ENCODE measurements at places on chromosomes 5 and 9.

- DNase-seq, result no peak
Observed at GRCh38 chr5:116418774-116419173, 155.8 kb downstream of the SEMA6A start.

DNA sequence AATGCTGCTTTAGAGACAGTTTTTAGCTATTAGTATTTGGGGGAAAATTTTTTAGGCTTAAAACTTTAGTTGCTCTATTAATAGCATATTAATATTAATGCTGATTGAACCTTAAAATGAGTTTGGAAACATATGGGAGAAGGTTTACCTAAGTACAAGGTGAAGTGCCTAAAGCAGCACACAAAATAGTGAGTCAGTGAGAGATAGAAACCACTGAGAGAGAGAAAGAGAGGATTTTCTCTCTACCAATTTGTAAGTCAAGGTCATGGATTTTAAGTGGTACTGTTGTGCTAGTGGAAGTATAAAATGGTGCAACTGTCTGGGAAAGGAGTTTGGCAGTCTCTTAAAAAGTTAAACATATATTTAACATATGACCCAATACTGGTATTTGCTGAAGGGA, 64.9 kb downstream of the MARCHF3 start:
- DNase-seq, result no peak

GRCh38 chr5:124056991-124057723, 545.2 kb downstream of the CSNK1G3 start:
- no peak for DNase-seq

DNA sequence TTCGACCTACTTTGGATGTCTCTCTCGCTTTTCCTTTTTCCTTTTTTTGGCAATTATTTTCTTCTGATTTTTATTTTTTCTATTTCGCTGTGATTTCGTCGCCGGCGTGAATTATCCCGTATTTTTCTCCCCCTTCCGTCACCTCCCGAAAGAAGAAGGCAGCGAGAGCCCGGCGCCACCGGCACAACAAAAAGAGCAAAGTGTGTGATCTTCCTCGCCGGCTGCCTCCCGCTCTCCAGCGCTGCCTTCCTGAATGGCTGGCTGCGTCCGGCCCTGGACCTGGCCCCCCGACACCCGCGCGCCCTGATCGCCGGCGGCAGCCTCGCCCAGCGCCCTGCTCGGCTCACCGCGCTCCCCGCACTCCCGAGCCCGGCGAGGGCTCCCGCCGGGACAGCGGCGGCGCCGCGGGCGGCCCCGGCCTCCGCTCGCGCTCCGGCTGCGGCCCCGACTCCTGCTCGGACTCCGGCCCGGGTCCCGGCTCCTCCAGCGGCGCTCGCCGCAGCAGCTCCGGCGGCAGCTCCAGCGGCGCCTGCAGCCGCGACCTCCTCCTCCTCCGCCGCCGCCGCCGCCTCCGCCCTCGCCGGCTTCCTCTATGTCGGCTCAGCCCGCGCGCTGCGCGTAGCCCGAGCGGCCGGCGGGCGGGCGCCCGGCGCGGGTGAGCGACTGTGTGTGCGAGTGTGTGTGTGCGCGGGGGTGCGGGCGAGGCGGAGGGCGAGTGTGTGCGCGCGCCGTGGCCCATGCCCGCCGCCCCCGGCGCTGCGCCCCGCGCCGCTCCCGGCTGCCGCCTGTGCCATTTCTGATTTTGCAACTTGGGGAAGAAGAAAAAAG, 960 bp downstream of the NR2F1 start:
- DNase-seq, result no peak

DNA sequence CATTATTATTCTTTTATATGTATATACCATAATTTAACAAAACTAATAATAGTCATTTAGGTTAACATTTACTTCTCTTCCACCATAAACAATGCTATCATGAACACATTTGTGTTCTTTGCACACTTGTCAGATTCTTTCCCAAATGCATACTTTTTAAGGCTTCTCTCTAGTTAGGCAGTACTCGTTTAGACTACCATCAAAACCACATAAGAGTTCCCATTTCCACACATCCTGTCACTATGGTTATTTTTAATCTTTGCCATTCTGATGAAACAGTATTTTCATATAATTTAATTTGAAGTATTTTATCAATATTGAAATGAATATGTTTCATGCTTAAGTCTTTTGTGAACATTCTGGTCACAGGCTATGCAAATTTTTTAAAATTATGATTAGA, 15.1 kb downstream of the DROSHA start:
- DNase-seq, result no peak

DNA sequence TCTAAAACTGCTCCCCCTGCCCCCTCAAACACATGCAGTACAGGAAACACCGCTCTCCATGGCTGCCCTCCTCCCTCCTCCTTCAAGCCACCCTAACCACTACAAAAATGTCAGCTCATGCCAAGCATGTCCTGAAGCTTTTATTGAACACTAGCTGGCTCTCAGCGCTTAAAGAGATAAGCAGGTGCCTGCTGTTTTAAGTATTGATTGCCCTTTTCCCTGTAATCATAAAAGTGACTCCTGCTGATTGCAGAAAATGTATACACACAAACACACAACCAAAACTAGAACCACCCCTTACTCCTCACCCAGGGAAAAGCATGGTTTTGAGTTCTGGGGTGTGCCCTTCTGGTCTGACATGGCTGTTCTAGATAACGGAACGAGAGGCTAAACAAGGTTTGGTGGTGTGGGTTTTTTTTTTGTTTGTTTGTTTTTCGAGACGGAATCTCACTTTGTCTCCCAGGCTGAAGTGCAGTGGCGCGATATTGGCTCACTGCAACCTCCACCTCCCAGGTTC, 3.7 kb upstream of the UCK1 start:
- no peak for DNase-seq

GRCh38 chr9:114823441-114823840, 17.6 kb upstream of the TNFSF15 start:
- no peak for DNase-seq

DNA sequence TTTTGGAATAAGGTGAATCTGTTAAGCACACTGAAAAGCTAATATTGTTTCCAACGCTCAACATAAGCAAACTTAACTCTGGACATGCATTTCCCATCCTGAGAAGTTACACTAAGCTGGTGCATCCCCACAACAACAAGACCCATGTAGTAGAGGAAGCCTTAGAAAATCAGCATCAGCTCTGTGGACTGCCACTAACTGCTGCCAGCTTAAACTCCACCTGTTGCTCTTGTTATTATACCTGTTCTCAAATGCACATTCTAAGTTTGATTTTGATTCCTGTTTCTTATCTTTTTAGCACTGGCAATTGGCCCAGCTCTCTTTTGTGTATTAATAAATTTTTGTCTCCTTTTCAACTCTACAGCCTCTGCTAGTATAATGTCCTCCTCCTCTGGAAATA, 924.8 kb downstream of the DNAH5 start:
- no peak for DNase-seq

GRCh38 chr9:123417289-123418051, 61.5 kb downstream of the CRB2 start:
- no peak for DNase-seq

DNA sequence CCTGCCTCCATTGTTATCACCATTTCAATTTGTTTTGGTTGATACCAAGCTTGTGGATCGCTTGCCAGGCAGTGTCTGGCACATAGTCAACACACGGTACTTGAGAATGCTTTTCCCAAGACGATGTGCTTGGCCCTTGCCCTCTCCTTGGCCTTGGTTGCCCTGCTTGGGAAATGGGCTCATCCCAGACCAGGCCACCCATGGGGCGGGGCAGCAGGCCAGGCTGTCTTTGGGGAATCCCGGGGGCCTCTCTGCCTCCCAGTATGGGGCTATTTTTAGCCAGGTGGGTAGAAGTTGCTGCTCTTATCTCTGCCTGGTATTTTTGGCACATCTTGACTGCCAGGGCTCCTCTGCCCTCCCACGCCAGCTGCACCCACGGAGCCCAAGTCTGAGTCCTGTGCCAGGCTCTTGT, 49.9 kb downstream of the LMX1B start:
- no peak for DNase-seq

DNA sequence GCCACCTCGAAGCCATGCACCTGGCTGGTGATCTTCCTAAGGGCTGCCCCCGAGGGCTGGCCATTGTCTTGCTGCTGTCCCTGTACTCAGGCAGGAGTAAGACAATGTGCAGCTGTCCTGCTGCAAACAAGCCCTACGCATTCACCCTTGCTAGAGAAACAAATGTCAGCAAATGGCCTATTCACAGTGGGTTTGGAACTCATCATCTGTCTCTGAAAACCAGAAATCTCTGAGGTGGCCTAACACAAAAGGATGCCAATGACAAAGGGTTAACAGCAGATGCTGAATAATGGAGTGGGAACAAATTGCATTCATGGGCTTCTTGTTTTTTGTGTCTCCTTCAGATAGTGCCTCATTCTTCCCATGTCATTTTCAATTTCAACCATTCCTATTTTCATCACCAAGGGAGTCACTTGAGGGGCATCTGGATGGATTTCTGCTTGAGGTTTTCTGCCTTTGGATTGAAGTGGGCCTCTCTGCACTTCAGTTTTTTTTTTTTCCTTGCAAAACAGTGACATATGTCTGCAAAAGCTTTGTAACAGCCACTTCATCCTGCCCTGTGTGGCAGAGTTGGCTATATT, 261.6 kb upstream of the VLDLR start:
- no peak for DNase-seq

DNA sequence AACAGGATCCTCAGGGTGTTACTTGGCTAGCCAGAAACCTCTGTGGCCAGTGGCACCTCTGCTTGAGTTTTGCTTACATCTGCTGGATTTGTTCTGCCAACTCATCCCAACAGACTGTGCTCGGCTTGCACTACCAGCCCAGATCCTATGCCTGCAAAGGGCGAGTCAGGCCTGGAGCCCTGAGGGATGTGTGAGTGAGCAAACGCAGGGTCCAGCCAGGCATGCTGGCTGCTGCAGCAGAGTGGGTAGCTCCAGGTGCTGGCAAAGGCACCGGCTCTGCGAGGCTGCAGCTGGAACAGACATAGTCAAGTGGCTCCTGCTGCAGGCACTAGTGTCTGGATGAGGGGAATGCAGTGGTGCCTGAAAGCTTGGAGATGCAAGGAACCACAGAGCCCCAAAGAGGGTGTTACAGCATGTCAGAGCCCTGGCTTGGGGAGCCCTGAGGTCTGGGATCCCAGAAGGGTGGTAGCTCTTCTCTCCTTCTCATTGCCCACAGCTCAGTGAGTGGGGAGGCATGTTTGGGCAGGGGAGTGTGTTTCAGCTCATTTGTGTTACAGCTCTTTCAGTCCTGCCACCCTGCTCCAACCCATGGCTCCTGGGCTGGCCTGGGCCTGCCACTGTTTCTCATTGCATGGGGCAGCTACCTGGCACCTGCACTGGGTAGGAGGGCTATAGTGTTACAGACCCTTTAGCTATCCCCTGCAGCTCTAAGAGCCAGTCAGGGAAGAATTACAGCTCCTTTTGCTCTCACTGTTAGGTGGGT, 332.6 kb downstream of the TAF11L14 start:
- DNase-seq, result no peak

DNA sequence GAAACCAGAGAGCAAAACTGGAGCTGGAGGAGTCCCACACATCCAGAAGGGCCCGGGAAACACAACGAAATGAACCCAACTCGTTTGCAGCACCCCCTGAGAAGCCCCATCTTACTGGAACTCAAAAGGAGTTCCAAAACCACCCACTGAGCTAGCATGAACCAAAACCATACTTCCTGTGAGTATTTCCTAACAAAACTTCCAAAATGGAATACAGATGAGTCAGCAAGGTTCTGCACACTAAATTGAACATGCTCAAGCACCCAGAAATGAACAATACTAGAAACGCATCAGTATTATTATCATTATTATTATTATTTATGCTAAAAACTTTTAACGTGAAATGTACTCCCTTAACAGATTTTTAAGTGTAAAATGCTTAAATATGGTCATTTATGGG, 8.0 kb upstream of the SPOCK1 start:
- no peak for DNase-seq

GRCh38 chr9:86798966-86799365, 148.3 kb downstream of the GAS1 start:
- DNase-seq, result no peak

Data from stimulated activated CD4-positive, alpha-beta T cell treated with anti-CD3 and anti-CD28 coated beads, TNF-alpha, amount 100 ng/mL, for 4 hours (primary cell).